SW 1271 (cell line): ENCODE measurements at places on chromosomes 2 and 18.

GRCh38 chr18:76634564-76634963 lies 139.5 kb upstream of the ZNF516 start:
- DNase-seq: no peak

DNA sequence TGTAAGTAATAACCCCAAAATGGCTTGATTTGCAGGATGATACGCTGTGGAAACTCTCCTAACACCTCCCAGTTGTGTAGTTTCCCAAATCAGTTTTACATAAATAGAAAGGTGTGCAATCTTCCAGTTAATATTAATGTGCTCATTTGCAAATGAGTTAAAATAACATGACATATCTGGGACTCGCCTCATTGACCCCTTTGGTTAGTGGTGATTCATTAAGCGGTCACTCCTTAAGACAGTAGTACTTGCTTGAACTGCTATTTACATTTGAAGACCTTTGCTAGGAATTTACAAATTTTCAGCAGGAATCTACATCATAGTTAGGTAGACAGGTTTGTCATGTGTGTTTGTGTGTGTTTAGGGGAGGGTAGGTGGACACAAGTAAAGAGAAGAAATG lies 1367.7 kb upstream of the CELF4 start:
- DNase-seq: no peak

GRCh38 chr2:237411683-237412423 lies 2.1 kb downstream of the COL6A3 start:
- DNase-seq: no peak

- DNase-seq: no peak
These were observed 166.5 kb downstream of the SEPTIN10 start for GRCh38 chr2:109447251-109447661.

GRCh38 chr2:96801786-96802595 lies 14.1 kb upstream of the CNNM3 start:
- DNase-seq: no peak

DNA sequence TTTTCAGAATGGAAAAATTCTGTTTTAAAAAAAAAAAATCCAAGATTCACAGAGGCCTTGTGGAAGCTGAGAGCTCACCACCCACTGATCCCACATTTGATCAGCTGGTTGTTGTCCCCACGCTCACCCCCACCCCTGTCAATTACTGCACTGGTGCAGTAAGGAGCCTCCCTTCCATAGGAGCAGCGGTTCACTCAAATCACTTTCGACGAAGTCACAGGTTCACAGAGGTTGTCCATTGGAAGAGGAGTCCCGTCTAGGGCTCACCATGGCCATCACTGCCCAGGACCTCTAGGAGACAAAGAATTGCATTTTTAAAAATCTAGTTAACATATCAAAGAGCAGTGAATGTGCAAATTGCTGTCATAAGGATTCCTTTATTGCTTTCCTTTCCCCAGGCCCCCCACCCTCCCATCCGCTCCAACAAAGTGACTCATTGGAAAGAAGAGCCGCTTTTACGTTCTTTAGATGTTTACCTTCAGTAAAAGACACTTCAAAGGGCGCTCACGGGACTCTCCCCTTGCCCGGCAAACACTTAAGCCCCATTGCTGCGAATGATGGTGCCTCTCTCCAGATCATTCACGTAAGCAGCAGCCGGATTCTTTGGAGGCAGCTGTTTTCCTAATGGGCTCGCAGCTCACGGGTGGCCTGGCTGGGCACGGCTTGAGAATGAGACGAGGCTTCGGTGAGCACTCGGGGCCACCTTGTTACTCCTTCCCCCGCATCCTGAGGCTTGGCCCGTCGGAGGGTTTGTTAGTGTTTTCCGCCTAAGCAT lies 165.5 kb upstream of the SALL3 start:
- DNase-seq: no peak

- DNase-seq: no peak
These were observed 179.9 kb upstream of the HS6ST1 start for GRCh38 chr2:128498589-128498988.

DNA sequence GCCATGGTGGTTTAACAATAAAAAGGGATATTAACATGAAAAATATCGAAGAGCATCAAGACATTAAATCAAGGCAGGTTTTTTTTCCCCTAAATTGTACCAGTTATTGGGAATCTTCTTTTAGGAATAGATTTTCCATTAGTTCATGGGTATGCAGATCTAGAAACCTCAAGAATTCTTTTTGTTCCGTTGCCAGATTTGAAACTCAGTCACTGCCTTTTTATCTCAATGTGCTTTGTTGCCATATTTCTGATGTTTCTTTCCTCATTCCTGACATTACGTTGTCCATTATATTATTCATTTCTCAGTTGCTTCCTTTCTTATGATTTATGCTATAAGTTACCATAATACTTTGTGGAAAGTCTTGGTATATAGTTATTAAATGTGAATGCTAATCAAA lies 162.2 kb downstream of the CD226 start:
- DNase-seq: no peak

GRCh38 chr2:101150306-101151145 lies 656 bp downstream of the TBC1D8 start:
- DNase-seq: no peak

DNA sequence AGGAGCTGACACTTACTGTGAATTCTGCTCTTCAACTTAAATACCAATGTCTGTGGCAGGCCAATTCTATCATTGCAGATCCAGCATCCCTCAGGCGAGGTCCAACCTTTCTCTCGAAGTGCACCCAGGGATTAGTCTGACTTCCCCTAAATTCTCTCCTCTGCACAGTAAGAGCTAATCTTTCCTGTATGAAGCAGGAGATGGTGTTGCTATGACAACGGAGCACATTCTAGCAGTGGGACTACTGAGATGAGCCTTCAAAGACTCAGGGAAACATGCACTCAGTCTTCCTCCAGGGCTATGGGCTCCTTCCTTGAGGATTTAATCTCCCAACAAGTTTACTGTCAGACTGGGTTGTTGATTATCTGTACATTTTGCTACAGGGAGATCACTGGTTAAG lies 176.3 kb downstream of the NOL4 start:
- DNase-seq: no peak

DNA sequence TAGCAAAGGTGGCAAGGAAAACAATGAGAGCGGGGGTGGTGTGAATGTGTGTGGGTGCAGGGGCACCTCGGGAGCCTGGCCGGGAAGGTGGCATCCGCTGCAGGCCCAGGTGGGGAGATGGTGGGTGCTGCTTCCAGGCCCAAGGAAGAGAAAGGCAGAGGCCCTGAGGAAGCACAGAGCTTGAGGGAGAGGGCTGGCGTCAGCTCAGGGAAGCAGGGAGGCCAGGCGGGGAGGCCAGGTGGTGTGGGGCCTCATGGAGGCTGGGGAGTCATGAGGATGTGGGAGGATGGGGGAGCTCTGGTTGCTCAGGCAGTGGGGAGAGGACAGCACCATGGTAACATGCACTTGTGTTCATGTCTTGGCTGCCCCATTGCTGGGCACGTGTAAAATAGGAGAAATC lies 43.3 kb downstream of the AGAP1 start:
- DNase-seq: no peak

- DNase-seq: no peak
These were observed 419.6 kb downstream of the NRXN1 start for GRCh38 chr2:50612306-50612705.

- no peak for DNase-seq
These were observed 49.9 kb downstream of the LYPD1 start for GRCh38 chr2:132620115-132620514.

DNA sequence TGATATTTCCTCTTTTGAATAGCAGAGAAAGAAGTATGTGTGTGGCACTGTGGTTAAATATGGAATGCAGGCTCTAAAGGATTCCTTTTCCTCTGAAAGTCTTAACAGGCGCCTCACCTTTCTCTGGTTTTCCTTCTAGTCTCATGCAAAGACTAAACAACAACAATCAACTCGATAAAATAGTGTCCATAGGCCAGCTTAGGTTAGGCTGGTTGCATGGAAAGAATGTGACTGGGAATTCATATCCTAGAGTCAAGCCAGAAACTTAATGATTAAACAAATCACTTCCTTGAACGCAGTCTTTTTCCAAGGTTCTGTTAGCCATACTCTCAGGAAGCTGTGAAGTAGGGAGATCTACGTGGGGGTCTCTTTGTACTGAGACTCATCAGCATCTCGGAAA lies 800.8 kb upstream of the ID2 start:
- no peak for DNase-seq

- DNase-seq: no peak
These were observed 17.9 kb downstream of the CAPN10 start for GRCh38 chr2:240604291-240604938.

DNA sequence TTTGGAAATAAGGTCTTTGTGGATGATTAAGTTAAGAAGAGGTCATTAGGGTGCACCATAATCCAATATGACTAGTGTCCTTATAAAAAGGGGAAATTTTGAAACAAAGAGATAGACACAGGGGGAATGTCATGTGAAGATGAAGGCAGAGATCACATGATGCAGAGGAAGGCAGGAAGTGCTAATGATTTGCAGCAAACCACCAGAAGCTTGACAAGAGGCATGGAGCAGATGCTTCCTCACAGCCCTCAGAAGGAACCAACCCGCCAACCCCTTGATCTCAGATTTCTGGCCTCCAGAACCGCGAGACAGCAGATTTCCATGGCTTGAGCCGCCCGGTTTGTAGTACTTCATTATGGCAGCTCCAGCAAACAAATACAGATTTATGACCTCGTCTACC lies 17.4 kb upstream of the SMARCAL1 start:
- no peak for DNase-seq
